ENCODE measurements at places on chromosomes 1 and 21. TPM values are rescaled to one million over a fixed set of nuclear protein-coding genes. Genes with fewer than 3 reads are reported as not detected.

SLAMF8 gene
- not detected for total RNA-seq

HRNR gene
- not detected for total RNA-seq

MECR gene
- 28.1 TPM for total RNA-seq

CFAP298 gene
- total RNA-seq, result 44.8 TPM

ETV3L gene
- not detected for total RNA-seq

ERICH3 gene
- not detected for total RNA-seq

ANKRD34A gene
- total RNA-seq, result 0.20 TPM

STYXL2 gene
- total RNA-seq, result not detected

TMPRSS15 gene
- total RNA-seq, result not detected

ADPRS gene
- total RNA-seq, result 43.5 TPM

THEM5 gene
- total RNA-seq, result not detected

C1orf185 gene
- not detected for total RNA-seq

PLA2G2F gene
- total RNA-seq, result not detected

FMO4 gene
- 0.86 TPM for total RNA-seq

AGT gene
- 0.04 TPM for total RNA-seq

GRHL3 gene
- total RNA-seq, result not detected

CFHR2 gene
- not detected for total RNA-seq

OR2T6 gene
- not detected for total RNA-seq

CALML6 gene
- total RNA-seq, result 0.14 TPM

OR2L5 gene
- total RNA-seq, result not detected

CD1E gene
- total RNA-seq, result not detected

ASTN1 gene
- total RNA-seq, result not detected

B3GALT5 gene
- not detected for total RNA-seq

GPR137B gene
- total RNA-seq, result 5.5 TPM

RGSL1 gene
- total RNA-seq, result not detected

HSD3B2 gene
- total RNA-seq, result not detected

OLIG2 gene
- not detected for total RNA-seq

MXRA8 gene
- 2.2 TPM for total RNA-seq

Data from pulmonary artery endothelial cell (primary cell).